Eye (tissue), 1 donor: ENCODE measurements at places on chromosomes 12 and 14.
A peak's percentile ranks its signal among the peaks of the same experiment; 100 is the strongest.

DNA sequence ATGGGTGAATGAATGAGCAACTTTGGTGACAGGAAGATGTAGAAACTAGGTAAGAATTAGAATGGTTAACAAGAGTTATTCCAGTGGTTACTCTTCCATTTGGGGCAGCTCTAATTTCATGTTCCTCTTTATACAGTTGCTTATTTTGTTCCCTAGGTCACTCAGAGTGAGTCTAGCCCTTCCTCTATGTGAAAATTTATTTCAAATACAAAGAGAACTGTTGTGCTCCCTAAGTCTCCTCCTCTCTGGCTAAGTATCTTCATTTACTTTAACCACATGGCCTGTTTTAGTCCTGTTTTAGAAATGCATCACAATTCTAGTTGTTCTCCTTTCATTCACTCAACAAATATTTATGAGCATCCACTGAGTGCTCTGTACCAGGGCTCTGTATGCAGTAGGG, 51.1 kb upstream of the HIF1A start:
- no peak for DNase-seq

DNA sequence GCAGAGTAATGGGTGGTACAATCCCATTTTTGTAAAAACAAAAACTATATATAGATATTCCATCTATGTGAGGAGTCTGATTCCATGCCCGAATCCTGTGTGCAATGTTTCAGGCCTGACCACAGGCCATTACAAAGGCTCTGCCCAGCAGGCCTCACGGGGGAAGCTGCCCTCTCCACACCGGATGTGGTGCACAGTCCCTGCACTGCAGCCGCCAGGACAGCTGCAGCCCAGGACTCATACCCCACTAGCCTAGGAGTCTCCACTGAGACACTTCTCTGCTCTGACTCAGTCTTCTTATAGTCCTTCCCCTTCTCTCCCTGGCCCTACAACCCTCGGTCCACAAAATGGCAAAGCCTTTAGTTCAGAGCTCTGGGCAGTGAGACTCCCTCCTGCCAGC, 190.4 kb downstream of the PPM1H start:
- DNase-seq: no peak

DNA sequence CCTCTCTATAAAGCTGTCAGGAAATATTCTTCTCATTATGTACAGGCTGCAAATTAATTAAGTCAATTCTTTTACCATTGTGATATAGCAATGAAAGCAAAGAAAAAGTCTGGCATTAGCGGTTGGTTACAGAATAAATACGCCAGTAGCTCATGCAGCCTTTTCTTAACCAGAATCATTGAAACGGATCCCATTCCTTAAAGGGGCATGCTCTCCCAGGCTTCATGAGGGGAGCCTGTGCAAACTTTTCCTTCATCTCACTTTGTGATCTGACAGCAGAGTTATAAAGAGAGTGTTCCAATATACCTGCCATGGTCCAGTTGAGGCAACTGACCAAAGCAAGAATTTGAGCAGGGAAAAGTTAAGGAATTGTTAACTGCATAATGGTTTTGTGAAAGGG, 337.7 kb downstream of the EMP1 start:
- DNase-seq: no peak

- peak; percentile 62 for DNase-seq
Measured at GRCh38 chr14:68785534-68786490, 7.1 kb downstream of the ZFP36L1 start.

- no peak for DNase-seq
Measured at GRCh38 chr12:120930032-120930431, 25.9 kb upstream of the SPPL3 start.

DNA sequence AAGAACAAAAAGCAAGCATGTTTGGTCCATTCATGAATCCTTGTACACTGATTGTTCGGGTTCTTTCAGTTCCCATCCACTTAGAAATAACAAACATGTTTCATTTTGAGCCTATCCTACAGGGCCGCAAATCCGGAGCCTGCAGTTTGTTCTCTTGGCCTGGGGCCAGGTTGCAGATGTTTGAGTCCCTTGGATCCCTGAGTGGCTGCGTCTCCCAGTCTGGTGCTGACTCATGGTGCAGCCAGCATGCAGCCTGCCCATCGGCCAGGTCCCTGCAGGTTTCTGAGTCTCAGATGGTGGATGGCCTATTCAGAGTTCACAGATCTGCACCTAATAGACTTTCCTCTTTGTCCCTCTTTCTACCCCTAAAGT, 1.9 kb upstream of the DYNC1H1 start:
- peak; percentile 50 for DNase-seq

DNA sequence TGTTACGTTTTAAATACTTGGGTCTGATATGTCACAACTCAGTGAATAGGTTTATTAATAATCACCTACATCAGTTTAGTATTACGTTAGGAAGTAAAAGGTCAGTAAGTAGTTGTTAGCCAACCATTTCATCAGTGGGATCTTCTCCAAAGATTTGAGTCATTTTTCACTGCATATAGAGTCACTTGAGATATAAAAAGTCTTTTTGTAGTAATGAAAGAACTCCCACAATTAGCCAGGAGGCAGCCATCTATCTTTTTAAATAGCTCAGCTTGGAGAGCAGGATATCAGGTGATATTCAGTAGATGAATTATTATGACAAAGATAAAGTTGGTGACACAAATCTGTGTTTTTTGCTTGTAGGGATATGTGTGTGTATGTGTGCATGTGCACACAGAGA, 309.3 kb downstream of the PDZRN4 start:
- DNase-seq: no peak

DNA sequence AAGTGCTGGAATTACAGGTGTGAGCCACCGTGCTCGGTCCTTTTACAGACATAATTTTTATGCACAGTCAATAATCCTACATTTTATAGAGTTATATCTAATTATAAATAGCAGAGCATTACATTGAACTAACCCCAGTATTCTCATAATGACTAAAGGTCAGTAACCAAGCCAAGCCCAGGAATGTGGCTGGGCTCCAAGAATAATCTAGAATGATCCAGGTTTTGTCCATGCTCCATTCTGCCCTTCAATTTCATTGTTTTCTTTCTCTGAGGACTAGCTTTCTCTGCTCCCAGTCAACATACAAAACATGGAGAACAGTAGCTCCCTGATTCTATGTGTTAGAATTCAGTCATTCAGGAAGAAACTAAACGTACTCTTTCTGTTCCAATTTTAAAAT, 92.1 kb upstream of the KRR1 start:
- DNase-seq: no peak

GRCh38 chr14:31969699-31970240, 107.3 kb upstream of the ARHGAP5 start:
- no peak for DNase-seq

DNA sequence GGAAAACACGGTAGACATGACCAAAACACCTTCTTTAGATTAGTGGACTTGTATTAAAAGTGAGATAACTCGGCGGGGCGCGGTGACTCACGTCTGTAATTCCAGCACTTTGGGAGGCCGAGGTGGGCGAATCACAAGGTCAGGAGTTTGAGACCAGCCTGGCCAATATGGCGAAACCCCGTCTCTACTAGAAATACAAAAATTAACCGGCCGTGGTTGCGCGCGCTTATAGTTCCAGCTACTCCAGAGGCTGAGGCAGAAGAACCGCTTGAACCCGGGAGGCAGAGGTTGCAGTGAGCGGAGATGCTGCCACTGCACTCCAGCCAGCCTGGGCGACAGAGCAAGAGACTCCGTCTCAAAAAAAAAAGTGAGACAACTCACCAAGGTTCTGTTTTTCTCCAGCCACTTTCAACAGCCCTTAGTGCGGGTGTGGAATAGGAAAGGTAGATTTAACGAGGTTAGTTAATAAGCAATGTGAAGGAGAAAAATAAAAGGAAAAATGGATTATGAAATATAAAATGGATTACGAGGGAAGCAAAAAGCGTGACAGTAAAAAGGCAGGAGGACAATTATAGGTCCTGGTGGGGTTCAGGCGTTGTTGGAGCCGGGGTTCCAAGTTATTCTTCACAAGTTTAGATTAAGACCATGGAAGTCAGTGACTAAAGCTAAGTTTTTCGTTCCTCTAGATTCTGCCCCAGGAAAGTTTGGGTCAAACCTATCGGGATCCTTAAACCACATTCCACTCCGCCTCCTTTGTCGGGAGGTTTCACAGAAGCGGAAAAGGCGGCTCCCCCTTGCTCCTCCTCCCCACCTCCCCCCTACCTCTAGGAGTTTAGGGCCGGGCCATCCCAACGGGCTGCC, 534 bp downstream of the PPP2R3C start:
- DNase-seq: no peak

DNA sequence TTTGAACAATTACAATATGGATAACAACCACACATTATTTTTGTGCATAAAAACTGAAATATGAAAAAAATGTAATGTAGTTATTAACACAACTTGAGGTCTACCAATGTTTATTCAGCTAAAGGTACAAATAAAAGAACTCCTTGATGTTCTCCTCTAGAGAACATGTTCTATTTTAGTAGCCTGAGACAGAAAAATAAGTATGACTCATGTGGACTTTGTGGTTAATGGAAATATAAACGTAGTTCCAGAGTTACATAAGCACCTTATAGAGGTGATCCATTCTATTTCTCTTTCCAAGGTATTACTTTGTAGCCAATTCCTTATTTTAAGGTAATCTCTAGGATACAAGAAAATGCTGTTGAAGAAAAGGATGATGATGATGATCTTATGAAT, 25.7 kb downstream of the ALKBH1 start:
- DNase-seq: no peak

DNA sequence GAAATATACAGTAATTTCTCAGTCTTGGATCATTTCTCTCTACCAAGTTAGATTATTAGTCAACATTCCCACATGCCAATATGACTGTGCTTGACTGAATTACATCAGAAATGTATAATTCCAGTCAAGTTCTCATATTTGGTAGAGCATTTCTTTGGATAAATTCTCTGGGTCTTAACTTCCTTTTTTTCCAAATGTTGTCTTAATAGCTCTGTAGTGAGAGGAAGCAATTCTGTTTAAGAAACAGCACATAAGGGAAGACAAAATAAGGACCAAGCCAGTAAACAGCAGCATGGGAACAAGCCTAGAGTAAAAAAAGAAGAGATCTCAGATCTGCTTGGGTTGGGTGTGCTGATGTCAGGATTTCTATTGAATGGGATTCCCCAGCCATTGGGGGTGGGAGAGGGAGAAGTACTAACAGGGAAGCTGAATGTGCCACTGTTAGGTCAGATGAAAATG, 14.2 kb upstream of the DYRK2 start:
- no peak for DNase-seq

GRCh38 chr12:2291182-2291832, 238.5 kb downstream of the CACNA1C start:
- DNase-seq: peak; percentile 67

- DNase-seq: no peak
Measured at GRCh38 chr14:59474172-59474571, 9.0 kb upstream of the GPR135 start.

- peak; percentile 66 for DNase-seq
Measured at GRCh38 chr12:94254270-94254669, 105.9 kb downstream of the PLXNC1 start.

DNA sequence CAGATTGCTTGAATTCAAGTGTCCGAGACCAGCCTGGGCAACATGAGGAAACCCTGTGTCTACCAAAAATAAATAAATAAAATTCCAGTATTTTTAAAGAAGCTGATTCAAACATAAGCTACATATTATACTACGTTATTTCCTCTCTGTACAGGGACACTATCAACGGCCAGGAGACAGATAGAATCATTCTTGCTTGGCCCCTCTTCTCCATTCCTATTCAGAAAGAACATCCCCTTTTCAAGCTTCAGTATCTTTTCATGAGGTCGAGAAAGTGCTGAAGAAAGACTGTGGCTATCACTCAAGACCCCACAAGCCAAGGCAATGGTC, 314 bp upstream of the DHRS7 start:
- no peak for DNase-seq

DNA sequence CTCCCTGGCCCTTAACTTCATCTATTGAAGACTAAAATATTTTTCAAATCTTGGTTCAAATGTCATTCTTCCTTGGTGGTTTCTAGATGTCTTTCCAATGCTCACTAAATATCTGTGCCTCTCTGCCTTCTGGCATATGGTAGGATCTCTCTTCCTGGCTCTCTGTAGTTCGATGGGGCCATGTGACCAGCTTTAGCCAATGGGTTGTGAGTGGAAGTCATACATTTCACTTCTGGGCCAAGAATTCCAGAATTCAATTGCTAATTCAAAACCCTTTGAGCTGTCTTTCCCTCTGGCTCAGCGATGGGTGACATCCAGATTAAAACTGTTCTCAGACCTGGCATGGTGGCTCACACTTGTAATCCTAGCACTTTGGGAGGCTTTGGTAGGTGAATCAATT, 25.8 kb upstream of the CTDSP2 start:
- DNase-seq: no peak

DNA sequence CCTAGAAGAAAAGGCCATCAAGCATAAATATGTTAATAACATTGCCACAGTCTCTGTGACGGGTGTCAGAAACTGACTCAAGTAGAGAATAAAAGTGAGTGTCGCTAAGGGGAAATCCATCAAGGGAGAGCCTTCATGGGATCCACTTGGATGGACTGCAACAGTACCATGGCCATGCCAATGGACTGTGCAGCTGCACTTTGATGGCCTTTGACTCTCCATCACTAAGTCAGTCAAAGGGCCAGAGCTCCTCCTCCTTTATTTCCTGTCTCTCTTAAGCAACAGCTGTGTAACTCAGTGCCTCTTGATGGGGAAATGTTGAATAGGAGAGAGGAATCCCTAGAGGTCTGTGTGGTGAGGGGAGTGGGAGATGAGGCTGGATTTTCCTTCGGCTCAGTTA, 335.2 kb downstream of the BMP4 start:
- no peak for DNase-seq

DNA sequence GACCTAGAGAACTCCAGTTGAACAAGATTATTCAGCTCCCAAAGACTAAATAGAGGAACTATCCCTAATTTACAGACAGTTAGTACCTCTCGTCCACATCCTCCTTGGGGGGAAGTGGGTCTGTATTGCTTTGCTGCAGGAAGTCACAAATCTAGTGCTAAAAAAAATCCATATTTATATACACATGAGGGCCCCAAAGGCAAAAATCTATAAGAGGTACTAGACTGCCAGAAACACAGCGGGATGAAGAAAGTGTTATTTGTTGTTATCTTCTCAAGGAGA, 190.1 kb downstream of the TTC8 start:
- DNase-seq: no peak

- peak; percentile 70 for DNase-seq
Measured at GRCh38 chr14:36069535-36069900, 107.0 kb downstream of the PTCSC3 start.

GRCh38 chr14:99982537-99983250, 82.5 kb upstream of the EVL start:
- DNase-seq: peak; percentile 87

DNA sequence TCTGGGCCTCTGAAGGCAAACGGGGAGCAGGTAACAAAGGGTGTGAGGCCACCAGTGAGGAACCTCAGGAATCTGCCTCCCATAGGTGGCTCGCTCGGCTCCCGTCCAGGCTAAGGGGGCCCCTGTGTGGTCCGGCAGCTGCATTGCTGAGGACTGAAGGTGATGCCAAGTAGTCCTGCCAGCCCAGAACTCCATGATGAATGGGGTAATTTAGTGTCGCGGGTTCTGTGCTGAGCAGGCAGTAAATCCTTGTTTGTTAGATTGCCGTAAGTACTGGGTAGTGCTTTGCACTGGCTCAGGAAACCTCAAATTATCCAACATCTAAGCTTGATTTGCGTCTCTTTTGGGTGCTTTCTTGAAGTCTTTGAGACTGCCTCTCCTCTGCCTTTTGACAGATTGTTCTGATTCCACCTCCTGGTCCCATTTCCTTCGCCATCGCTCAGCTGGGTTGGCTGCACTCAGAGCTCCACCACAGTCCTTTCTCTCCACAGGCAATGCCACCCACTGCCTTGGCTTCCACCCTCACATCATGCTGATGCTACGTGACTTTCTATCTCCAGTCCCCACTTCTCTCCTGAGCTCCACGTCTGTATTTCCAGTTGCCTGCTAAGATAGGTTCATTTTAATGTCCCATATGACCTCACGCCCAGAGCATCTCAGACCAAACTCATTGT, 392.0 kb downstream of the FUT8 start:
- no peak for DNase-seq
